Activated CD8-positive, alpha-beta T cell treated with anti-CD3 and anti-CD28 coated beads for 36 hours (primary cell): ENCODE measurements at places on chromosomes 7 and 10. TPM values are rescaled to one million over a fixed set of nuclear protein-coding genes. Genes with fewer than 3 reads are reported as not detected.

DNA sequence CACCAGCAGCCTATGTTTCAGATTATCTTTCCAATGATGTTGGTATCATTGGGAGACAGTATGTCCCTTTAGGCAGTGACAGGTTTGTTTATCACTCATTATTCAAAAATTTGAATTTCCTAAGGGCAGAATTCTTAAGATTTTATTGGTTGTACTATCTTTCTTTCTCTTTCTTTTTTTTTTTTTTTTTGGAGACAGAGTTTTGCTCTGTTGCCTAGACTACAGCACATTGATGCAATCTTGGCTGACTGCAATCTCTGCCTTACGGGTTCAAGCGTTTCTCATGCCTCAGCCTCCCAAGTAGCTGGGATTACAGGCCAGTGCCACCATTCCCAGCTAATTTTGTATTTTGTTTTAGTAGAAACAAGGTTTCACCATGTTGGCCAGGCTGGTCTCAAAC lies 111.2 kb downstream of the PON1 start:
- DNase-seq: no peak

- no peak for DNase-seq
Measured at GRCh38 chr7:81447351-81447952, 322.4 kb downstream of the HGF start.

GRCh38 chr10:114517368-114518250 lies 113.3 kb upstream of the AFAP1L2 start:
- no peak for DNase-seq

DNA sequence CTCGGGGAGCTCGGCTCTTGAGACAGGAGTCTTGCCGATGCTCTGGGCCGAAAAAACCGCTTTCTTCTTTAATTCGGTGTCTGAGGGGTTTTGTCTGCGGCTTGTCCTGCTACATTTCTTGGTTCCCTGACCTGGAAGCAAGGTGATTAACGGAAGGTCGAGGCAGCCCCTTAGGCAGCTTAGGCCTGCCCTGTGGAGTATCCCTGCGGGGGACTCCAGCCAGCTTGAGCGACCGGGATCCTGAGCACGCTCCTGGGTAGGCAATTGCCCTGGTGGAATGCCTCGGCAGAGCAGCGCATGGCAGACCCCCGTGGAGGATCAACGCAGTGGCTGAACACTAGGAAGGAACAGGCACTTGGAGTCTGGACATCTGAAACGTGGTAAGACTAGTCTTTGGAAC lies 30.5 kb upstream of the GHITM start:
- DNase-seq: no peak

- no peak for DNase-seq
Measured at GRCh38 chr7:22447008-22447407, 53.0 kb downstream of the STEAP1B start.

GRCh38 chr10:33746836-33747268 lies 412.4 kb upstream of the NRP1 start:
- DNase-seq: no peak

- DNase-seq: no peak
Measured at GRCh38 chr7:30699706-30700495, 17.6 kb upstream of the CRHR2 start.

GRCh38 chr7:112882991-112883390 lies 92.8 kb upstream of the TMEM168 start:
- DNase-seq: no peak

- DNase-seq: no peak
Measured at GRCh38 chr7:71636329-71636728, 504.4 kb downstream of the GALNT17 start.

- no peak for DNase-seq
Measured at GRCh38 chr7:128037081-128037480, 5.8 kb upstream of the LRRC4 start.

DNA sequence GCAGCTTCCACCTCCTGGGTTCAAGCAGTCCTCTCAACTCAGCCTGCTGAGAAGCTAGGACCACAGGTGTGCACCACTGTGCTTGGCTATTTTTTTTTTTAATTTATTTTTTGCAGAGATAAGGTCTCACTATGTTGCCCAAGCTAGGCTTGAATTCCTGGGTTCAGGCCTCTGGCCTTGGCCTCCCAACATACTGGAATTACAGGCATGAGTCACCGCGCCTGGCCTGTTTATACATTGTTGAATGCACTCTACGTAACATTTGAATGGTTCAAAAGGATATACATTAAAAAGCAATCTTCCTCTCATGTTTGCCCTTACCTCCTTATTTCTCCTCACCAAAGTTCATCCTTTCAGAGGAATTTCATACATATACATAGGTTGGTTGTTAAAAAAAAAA lies 7.2 kb upstream of the SNX10 start:
- DNase-seq: no peak

DNA sequence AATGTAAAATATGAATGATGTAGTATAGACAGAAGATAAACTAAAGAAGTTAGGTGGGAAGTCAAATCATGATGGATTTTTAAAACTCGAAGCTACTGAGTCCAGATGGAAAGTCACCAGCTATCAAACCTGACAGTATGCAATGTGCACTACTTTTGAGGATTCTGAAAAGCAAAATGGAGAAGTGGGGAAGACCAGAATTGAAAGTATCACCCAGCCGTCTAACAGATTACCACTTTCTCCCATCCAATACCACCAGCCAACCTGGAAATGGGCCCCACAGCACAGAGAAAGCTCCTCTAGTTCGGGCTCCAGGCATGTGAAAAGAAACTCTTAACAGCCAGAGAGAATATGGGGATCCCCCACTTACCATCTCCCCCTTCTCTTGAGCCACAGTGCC lies 67.9 kb upstream of the SRRM3 start:
- DNase-seq: no peak

- peak; percentile 47 for DNase-seq
Measured at GRCh38 chr7:3134745-3135144, 91.1 kb upstream of the CARD11 start.

- DNase-seq: peak; percentile 30
Measured at GRCh38 chr7:4730971-4731370, 44.5 kb upstream of the AP5Z1 start.

DNA sequence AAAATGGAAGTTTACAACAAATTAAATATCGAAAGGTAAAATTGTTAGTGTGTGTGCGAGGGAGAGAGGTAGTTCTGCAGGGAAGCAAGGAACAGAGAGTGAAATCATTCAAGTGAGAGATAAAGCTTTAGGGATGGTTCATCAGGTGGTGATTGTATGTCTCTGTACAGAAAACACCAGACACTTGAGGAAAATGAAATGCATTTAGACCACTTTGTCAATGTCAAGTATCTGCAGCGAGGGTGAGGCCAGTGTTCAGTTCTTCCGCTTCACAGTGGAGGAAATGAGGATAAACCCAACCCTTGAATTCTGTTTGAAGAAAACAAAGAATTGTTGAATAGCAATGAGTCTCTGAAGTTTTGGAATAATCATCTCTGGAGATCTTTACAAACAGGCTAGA lies 14.4 kb upstream of the ITGB1 start:
- no peak for DNase-seq

GRCh38 chr7:122166740-122167139 lies 22.7 kb upstream of the AASS start:
- no peak for DNase-seq

DNA sequence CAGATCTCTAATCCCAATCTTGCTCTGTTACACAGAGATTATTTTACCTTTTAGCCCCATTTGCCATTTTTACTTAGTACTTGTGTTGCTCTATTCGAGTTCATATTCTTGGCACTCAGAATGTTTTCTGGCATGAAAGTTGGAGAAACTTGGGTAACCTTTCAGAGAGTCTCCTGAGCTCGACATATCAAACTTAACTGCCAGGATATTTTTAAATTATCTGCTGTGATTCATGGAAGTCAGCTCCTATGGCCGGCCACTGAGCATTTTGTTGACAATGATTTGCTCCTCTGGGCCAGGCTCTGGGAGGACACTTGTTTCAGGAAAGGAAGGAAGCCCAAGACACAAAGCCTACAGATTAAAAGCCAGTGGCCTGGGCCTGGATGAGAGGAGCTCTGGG lies 396.7 kb downstream of the TNS3 start:
- DNase-seq: no peak

- no peak for DNase-seq
Measured at GRCh38 chr10:20999699-21000098, 102.6 kb upstream of the NEBL start.

GRCh38 chr7:28346256-28346655 lies 66.1 kb upstream of the CREB5 start:
- DNase-seq: no peak

- DNase-seq: no peak
Measured at GRCh38 chr10:107443813-107444212, 279.3 kb upstream of the SORCS1 start.

- no peak for DNase-seq
Measured at GRCh38 chr7:107580716-107581383, 804 bp downstream of the BCAP29 start.

- DNase-seq: no peak
Measured at GRCh38 chr10:130808243-130808642, 503.3 kb downstream of the TCERG1L start.

DNA sequence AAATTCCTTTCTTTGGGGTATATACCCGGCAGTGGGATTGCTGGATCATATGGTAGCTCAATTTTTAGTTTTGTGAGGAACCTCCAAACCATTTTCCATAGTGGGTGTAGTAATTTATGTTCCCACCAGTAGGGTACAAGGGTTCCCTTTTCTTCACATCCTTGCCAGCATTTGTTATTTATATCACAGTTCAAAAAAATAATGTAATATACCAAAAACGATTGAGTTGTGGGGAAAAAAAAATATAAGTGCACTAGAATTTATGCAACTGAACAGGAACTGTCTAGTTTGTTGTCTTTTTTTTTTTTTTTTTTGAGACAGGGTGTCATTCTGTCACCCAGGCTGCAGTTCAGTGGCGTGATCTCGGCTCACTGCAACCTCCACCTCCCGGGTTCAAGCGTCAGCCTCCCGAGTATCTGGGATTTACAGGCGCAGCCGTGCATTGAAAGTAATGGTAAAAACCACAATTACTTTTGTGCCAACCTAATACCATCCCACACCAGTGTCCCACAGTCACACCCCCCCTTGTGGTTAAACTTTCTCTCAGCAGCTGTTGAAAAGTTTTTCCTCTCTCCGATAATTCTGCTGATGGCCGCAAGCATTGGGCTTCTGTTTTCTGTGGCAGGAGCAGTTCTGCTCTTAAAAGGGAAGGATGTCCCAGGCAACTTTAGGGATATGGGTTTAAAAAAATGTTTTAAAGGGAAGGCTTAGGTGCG lies 6.8 kb upstream of the LAT2 start:
- DNase-seq: no peak

IGFBP1 gene
- total RNA-seq: not detected

SEMA3D gene
- total RNA-seq: not detected

SCRN1 gene
- total RNA-seq: 14.7 TPM

C10orf62 gene
- total RNA-seq: not detected

PRKCQ gene
- 47.1 TPM for total RNA-seq

SRRM3 gene
- total RNA-seq: not detected

MYO1G gene
- total RNA-seq: 403 TPM

CALML5 gene
- total RNA-seq: not detected

CDH23 gene
- 2.7 TPM for total RNA-seq

NAT16 gene
- not detected for total RNA-seq

UCN3 gene
- not detected for total RNA-seq

TEX36 gene
- not detected for total RNA-seq

TSPAN15 gene
- total RNA-seq: 1.2 TPM

INSYN2A gene
- total RNA-seq: not detected

ANKRD61 gene
- not detected for total RNA-seq

SCART1 gene
- 2.8 TPM for total RNA-seq
